Activated T-cell treated with anti-CD3 and anti-CD28 coated beads, Interleukin-2, amount 50 U/mL, for 4 hours (primary cell): ENCODE measurements at places on chromosomes 12 and 14. TPM values are rescaled to one million over a fixed set of nuclear protein-coding genes. Genes with fewer than 3 reads are reported as not detected.

GRCh38 chr12:61521258-61521657 lies 738.9 kb upstream of the USP15 start:
- DNase-seq = no peak

- DNase-seq = no peak
Observed at GRCh38 chr12:6145564-6145963, 21.1 kb upstream of the VWF start.

DNA sequence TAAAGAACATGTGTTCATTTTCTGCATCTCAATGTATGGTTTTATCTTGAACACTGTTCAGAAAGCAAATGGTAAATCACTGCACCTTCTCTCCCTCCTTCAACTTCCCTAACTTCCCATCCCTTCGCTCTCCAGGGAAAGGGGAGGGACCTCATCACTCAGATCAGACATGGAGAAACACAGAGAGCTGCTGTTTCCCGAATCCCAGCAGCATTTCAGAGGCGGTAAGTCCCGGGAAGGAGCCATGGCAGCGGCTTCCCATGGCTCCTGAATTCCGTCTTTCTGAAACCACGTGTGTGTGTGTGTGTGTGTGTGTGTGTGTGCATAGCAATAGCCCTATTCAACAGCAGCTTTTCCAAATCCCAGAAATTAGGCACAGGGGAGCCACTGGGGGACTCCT lies 125.4 kb upstream of the TMCC3 start:
- DNase-seq = no peak

DNA sequence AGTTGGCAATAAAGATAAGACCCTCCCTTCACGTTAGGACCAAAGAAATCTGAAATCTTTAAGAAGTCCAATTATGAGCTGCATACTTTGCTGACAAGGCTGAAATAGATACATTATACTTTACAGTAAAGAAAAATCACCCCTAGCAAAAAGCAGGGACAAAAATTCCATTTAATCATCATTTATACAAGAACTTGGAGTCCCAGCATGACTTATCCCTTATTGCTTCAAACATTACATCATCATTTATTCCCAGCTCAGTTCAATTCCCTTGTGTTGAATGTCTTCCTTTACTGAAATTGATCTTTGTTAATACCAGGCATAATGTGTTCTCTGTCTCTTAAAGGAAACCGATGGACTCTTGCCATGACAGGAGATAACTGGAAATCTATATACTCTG lies 449.6 kb upstream of the CCDC196 start:
- no peak for DNase-seq

GRCh38 chr12:13205809-13206559 lies 9.5 kb downstream of the EMP1 start:
- no peak for DNase-seq

GRCh38 chr12:115437061-115437567 lies 753.1 kb upstream of the TBX3 start:
- DNase-seq = no peak

The CACNA2D4 gene
- 7.1 TPM for total RNA-seq

The IRF2BPL gene
- total RNA-seq = 29.5 TPM

The HOXC13 gene
- not detected for total RNA-seq
